Naive thymus-derived CD8-positive, alpha-beta T cell (primary cell): ENCODE measurements at places on chromosomes 4 and X. TPM values are rescaled to one million over a fixed set of nuclear protein-coding genes. Genes with fewer than 3 reads are reported as not detected.

AMOT gene
- 2.4 TPM for total RNA-seq

FSTL5 gene
- total RNA-seq: not detected

P2RY4 gene
- 0.75 TPM for total RNA-seq

GRCh38 chr4:153156263-153156662 is 48.0 kb upstream of the TRIM2 start:
- H3K27ac ChIP-seq: no peak overlapping the region
- no peaks in the 10 kb centered on the region for H3K36me3 ChIP-seq

DNA sequence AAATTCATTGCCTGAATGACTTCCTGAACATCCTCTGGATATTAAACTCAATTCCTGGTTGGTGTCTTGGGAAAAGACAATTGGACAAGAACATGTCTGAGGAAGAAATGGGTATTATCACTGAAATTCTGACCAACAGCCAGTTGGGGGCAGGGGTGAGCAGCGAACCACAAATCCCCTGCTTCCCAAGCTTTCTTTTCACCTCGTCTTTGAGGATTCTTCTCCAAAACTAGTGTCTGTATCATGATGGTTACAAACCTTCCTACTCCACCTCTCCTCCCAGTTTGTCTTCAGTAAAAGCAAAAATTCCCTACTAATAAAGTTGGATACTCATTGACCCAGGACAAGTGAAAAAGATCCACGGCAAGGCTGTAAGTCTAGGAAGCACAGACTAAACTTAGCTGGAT is 48.3 kb upstream of the WDR1 start:
- H3K4me3 ChIP-seq: no peak overlapping the region
- DNase-seq: no peak
- H3K4me1 ChIP-seq: peaks cover 35% of the 10 kb centered on the region
- H3K27me3 ChIP-seq: no peaks in the 10 kb centered on the region

GRCh38 chr4:146852360-146852759 is 93.3 kb downstream of the TTC29 start:
- DNase-seq: no peak
- H3K36me3 ChIP-seq: no peaks in the 10 kb centered on the region

DNA sequence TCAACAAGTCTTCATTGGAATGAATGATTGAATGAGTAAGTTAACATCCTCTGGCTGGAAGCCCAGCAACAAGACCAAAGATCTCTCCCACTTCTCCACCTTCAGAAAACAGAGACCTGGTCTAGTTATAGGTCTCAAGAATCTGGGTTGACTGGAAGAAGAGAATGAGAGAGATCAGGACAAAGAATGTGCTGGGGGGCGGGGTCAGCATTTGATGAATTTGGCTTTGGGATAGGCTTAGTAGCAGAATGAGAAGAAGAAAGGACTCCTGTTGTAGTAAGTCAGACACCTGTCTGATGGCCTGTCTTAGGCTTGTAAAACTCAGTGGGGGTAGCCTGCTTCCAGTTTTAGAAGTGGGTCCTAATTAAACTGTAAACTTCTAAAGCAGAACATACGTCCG is 51.0 kb downstream of the TRIM2 start:
- H3K4me3 ChIP-seq: no peak overlapping the region
- DNase-seq: no peak
- peaks cover 4% of the 10 kb centered on the region for H3K4me1 ChIP-seq
- H3K27me3 ChIP-seq: peaks cover 5% of the 10 kb centered on the region
- H3K36me3 ChIP-seq: no peaks in the 10 kb centered on the region
- no peak overlapping the region for H3K27ac ChIP-seq
